ENCODE measurements at places on chromosomes 2 and 18. TPM values are rescaled to one million over a fixed set of nuclear protein-coding genes. Genes with fewer than 3 reads are reported as not detected.

- H3K27me3 ChIP-seq: no peaks in the 10 kb centered on the region
- H3K27ac ChIP-seq: no peak overlapping the region
- H3K36me3 ChIP-seq: no peaks in the 10 kb centered on the region
- DNase-seq: no peak
These were observed 226.0 kb downstream of the FAM210A start for GRCh38 chr18:13500227-13500865.

- H3K27me3 ChIP-seq: no peaks in the 10 kb centered on the region
- no peak overlapping the region for H3K27ac ChIP-seq
- H3K4me3 ChIP-seq: no peak overlapping the region
These were observed 656.9 kb downstream of the TSN start for GRCh38 chr2:122412360-122412759.

GRCh38 chr18:54181856-54182602, 42.4 kb downstream of the MBD2 start:
- no peak overlapping the region for H3K4me3 ChIP-seq
- peaks cover 16% of the 10 kb centered on the region for H3K36me3 ChIP-seq
- H3K27me3 ChIP-seq: no peaks in the 10 kb centered on the region
- no peak overlapping the region for H3K27ac ChIP-seq

DNA sequence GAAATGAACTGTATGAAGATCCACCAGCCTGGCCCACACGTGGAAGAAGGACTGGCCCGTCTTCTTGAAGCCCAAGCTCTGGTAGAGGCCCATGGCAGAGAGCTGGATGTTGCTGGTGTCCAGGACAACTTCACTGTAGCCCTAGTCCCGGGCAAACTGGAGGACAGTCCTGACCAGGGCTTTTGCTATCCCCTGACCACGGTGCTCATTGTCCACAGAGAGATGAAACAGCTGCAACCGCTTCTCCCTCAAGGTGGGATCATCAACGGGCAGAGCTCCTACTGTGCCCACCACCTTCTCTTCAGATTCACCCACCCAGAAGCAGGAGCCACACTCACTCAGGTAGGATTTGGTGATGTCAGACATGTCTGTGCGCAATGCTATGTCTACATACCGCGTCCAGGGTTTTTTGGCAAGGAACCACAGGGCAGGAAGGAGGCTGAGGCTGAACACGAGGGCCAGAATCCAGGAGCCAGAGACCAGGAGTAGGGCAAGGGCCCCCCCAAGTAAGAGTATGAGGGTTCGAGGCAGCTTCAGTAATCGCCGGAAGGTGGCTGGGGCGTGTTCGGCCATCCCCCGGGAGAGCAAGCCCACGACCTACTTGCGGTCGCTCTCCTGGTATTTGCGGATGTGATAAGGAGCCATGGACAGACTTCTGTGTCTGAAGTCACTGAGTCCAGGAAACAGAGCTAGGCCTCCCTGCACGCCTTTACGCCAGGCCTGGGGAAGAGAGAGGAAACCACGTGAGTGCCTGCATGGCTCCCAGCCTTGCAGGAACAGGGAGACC, 36.3 kb downstream of the TPRKB start:
- no peak overlapping the region for H3K4me3 ChIP-seq
- no peaks in the 10 kb centered on the region for H3K4me1 ChIP-seq
- no peak for DNase-seq
- no peaks in the 10 kb centered on the region for H3K36me3 ChIP-seq
- H3K27me3 ChIP-seq: no peaks in the 10 kb centered on the region

- no peaks in the 10 kb centered on the region for H3K27me3 ChIP-seq
- no peak overlapping the region for H3K4me3 ChIP-seq
- no peak for DNase-seq
These were observed 51.2 kb downstream of the WDR75 start for GRCh38 chr2:189492451-189492850.

DNA sequence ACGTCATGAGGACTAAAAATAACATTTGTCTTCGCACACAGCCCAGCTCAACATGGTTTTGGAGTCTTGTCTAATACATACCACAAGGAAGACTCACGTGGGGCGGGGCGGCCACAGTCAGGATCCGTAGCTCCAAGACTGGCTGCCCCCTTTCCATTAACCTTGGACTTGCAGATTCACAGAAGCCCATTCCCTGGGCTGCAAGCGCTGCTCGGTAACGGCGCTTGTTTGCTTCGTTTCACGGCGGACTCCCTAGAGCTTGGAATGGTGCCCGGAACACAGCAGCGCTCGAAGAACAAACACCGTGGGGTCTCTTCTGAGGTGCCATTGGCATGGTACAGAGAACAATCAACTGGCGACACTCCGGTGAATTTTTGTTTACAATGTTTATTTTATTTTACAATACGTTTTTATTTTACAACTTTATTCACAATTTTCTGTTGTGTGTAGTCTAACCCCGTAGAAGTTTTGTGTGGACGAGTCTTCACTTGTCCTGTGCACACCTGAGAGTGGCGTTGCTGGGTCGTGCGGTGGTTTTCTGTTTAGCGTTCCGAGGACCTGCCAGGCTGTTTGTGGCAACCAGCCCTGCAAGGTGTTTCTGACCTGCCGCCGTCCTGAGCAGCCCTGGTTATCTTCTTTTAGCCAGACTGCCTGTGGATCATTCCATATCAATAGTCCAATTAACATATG, 126.5 kb downstream of the GALR1 start:
- no peaks in the 10 kb centered on the region for H3K27me3 ChIP-seq
- no peak overlapping the region for H3K27ac ChIP-seq
- no peaks in the 10 kb centered on the region for H3K4me1 ChIP-seq
- H3K4me3 ChIP-seq: no peak overlapping the region
- DNase-seq: no peak

GRCh38 chr2:70777450-70777849, 9.4 kb upstream of the ADD2 start:
- H3K27ac ChIP-seq: no peak overlapping the region
- no peak for DNase-seq
- H3K4me3 ChIP-seq: no peak overlapping the region
- no peaks in the 10 kb centered on the region for H3K27me3 ChIP-seq
- no peaks in the 10 kb centered on the region for H3K36me3 ChIP-seq
- H3K4me1 ChIP-seq: no peaks in the 10 kb centered on the region

GRCh38 chr2:25977768-25978167, 4.5 kb downstream of the KIF3C start:
- no peak for DNase-seq
- no peak overlapping the region for H3K27ac ChIP-seq
- H3K4me1 ChIP-seq: peaks cover 42% of the 10 kb centered on the region
- no peak overlapping the region for H3K4me3 ChIP-seq
- no peaks in the 10 kb centered on the region for H3K36me3 ChIP-seq

DNA sequence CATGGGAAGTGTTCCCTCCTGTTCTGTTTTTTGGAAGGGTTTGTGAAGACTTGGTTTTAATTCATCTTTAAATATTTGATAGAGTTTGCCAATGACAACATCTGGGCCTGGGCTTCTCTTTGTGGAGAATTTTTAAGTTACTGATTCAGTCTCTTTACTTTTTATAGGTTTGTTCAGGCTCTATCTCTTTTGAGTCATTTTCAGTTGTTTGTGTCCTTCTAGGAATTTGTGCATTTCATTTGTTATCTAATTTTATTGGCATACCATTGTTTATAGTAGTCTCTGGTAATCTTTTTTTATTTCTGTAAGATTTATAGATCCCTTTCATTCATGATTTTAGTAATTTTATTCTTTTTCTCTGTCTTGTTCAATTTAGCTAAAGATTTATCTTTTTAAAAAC, 14.6 kb downstream of the SCLY start:
- no peak overlapping the region for H3K27ac ChIP-seq
- no peak for DNase-seq

- peak overlapping the region; percentile 76 for H3K27ac ChIP-seq
- peaks cover 80% of the 10 kb centered on the region for H3K4me1 ChIP-seq
- no peaks in the 10 kb centered on the region for H3K36me3 ChIP-seq
These were observed 32.9 kb downstream of the CCBE1 start for GRCh38 chr18:59664329-59664728.

DNA sequence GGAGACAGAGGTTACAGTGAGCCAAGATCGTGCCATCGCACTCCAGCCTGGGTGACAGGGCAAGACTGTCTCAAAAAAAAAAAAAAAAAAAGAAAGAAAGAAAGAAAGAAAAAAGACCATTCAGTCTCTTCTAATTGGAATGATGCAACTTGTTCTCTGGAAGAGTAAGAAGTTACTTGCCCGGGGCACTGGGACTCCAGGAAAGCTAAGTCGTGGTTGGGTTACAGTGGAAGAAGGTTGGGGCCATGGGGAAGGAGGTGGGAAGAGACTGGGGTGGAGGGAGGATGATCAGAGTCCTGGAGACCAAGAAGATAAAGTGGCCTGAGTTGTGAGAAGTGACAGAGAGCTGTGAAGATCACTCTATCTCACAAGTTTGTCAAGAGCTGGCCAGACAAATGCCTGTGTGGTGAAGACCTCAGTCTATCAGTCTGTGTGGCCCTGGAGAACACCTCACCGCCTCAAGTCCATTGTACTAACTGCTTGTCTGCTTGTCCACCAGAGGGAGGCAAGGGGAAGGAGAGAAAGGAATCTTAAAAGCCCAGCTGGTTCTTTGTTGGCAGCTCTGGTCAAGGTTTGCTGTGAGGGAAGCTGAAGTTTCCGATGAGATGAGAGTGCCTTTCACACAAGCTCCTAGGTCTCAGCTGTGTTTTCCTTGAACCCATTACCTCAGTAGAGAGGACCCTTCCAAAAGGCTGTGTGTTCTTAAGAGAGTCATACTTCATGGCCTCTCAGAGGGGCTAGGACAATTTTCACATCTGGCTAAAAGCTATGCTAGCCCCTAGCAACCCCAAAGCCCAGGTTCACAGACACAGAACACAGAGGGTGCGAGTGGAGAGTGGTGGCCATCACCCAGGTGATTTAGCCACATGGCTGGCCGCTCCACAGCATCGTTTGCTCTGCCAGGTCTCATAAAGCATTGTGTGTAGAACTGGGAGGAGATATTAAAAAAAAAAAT, 72.0 kb upstream of the TMEM178A start:
- H3K4me3 ChIP-seq: no peak overlapping the region
- no peaks in the 10 kb centered on the region for H3K36me3 ChIP-seq
- peaks cover 4% of the 10 kb centered on the region for H3K4me1 ChIP-seq
- no peak overlapping the region for H3K27ac ChIP-seq
- no peaks in the 10 kb centered on the region for H3K27me3 ChIP-seq

GRCh38 chr2:102000813-102001766, 9.3 kb downstream of the IL1R2 start:
- H3K27me3 ChIP-seq: no peaks in the 10 kb centered on the region
- no peaks in the 10 kb centered on the region for H3K4me1 ChIP-seq
- H3K36me3 ChIP-seq: no peaks in the 10 kb centered on the region
- no peak overlapping the region for H3K4me3 ChIP-seq
- no peak overlapping the region for H3K27ac ChIP-seq

Gene NYAP2
- total RNA-seq: not detected

Gene SDC1
- 0.33 TPM for total RNA-seq

Gene DSC3
- not detected for total RNA-seq

Gene CDH20
- 0.27 TPM for total RNA-seq

Gene REG3G
- not detected for total RNA-seq

Gene CNRIP1
- 38.2 TPM for total RNA-seq

Gene DSG4
- not detected for total RNA-seq

Gene EPG5
- total RNA-seq: 29.1 TPM

Gene POTEJ
- total RNA-seq: not detected

Measured in sigmoid colon (tissue), 7 donors.